NCI-H774 (cell line): ENCODE measurements at places on chromosomes 4 and X.
A peak's percentile ranks its signal among the peaks of the same experiment; 100 is the strongest.

- no peak for DNase-seq
These were observed 171.4 kb upstream of the GALNT7 start for GRCh38 chr4:172997217-172997609.

GRCh38 chrX:41733939-41734338 is 10.0 kb downstream of the GPR82 start:
- DNase-seq: no peak

- DNase-seq: no peak
These were observed 106.5 kb downstream of the TNIP2 start for GRCh38 chr4:2649604-2650114.

DNA sequence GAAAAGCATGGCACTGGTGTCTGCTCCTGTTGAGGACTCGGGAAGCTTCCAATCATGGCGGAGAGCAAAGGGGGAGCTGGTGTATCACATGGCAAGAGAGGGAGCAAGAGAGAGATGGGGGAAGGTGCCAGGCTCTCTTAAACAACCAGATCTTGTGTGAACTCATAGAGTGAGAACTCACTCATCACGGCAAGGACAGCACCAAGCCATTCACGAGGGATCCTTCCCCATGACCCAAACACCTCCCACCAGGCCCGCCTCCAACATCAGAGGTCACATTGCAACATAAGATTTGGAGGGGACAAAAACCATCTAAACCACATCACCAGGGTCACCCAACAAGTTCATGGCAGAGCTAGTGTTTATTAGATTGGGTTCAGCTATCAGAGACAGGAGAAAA is 218.7 kb upstream of the BCOR start:
- no peak for DNase-seq

GRCh38 chrX:85622635-85623034 is 243.2 kb upstream of the POF1B start:
- DNase-seq: no peak

GRCh38 chrX:12779534-12779933 is 11.7 kb upstream of the PRPS2 start:
- DNase-seq: no peak

- no peak for DNase-seq
These were observed 75.1 kb downstream of the ADGRL3 start for GRCh38 chr4:61275241-61275640.

GRCh38 chrX:48826135-48826875 is at the start of gene ERAS:
TSS of gene ERAS (plus strand) at chrX:48826513. CDS start at chrX:48829124, 2,611 bp downstream.
- DNase-seq: no peak

DNA sequence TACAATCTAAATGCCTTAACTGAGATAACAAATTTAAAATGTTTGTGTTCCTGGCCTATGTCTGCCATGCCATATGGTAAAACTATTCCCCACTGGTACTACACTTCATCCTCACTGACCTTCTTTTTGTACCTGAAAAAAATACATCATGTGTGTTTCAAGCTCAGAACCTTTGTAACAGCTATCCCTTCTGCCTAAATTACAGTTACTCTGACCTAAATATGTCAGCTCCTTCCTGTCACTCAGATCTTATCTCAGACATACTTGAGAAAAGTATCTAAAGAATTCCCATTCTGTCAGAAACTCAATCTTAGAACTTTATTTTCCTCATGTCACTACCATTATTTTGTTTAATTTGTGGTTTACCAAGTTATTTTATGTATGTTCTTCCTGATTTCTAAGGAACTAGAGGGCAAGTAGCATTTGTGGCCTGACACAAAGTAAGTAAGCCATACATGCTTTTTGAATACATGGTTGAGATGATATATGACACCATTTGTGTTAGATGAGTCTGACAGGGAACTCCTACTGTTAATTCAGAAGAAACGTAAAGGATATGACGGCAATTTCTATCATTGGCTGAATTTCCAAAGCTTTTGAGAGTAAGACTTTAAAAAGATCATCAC is 456.5 kb upstream of the NDST3 start:
- no peak for DNase-seq

GRCh38 chrX:132393485-132393884 is 95.4 kb downstream of the MBNL3 start:
- DNase-seq: no peak

GRCh38 chr4:124423160-124423559 is 289.4 kb downstream of the ANKRD50 start:
- no peak for DNase-seq

DNA sequence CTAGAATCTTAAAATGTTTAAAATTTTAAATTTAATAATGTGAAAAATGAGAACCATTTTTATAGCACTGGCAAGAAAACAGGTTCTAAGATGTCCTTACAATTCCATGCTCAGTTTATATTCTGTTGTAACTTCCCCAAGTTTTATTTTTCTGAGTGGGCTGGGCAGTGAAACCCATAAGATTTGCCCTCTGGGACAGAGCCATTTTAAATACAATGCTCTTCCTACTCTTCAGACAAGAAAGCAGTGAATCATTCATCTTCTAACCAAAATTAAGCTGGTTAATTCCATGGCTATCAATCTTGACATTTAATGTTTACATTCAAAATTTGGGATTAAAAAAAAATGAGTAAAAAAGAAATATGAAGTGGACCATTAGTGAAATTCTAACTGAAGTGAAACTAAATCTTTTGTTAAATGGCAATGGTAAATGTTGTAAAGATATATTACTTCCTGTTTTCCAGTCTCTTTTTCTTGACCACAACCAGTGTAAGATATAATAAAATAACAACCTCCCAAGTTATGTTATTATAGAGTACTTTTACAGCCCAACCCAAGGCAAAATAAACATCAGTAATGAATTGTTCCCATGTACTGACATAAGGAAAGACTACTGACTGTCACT is 37.2 kb upstream of the PTPN13 start:
- no peak for DNase-seq

GRCh38 chr4:100049872-100050271 is 99.8 kb upstream of the H2AZ1 start:
- no peak for DNase-seq

DNA sequence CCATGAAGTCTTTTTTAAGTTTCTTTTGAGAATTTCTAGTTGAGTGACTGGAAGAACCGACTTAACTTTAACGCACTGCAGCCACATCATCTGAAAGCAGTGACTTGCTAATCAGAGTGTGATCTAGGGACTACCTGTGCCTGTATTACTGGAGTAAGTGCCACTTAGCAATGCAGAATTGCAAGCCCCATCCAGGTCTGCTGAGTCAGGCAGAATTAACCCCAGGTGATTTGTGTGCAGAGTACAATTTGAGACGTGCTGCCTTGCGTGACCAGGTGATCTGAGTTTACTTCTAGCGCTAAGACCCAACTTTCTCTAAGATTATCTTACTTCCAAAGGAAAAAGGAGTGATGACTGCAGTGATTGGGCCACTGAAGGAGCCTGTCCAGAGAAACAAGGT is 85.3 kb downstream of the CLCN4 start:
- DNase-seq: no peak

DNA sequence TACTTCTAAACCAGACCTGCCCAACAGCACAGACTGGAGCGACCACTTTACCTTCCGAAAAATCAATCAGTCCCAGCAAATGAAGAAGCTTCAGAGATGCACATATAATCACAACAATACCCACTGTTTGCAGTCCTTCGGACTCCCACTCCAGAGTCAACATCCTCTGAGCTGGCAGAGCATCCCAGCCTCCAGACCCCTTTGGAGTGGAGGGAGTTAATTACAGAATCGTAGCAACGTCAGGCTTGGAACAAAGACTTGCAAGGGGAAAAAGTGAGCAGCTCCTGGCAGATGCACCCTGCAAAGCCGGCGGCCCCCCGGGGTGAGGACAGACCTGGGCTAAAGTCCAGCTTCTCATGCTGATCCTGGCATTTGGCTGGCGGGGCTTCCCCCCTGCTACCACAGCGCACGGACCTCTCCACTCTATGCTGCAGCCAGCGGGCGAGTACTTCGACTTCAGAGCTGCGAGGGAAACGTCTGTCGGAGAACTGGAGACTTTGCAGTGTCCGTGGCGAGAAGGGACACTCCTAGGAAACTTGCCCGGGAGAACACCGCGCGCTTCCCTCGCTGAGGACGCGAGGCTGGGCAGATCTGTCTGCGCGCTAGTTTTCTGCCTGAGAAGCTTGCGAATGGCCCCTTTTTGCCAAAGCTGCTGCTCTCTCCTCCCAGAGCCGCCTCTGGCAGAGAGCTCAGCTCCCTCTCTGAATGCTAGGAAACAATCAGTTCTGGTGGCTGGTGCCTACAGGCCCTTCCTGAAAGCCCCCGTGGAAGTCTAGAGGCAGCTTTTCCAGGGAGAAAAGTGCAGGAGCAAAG is 283.7 kb downstream of the PACRGL start:
- DNase-seq: peak; percentile 51

DNA sequence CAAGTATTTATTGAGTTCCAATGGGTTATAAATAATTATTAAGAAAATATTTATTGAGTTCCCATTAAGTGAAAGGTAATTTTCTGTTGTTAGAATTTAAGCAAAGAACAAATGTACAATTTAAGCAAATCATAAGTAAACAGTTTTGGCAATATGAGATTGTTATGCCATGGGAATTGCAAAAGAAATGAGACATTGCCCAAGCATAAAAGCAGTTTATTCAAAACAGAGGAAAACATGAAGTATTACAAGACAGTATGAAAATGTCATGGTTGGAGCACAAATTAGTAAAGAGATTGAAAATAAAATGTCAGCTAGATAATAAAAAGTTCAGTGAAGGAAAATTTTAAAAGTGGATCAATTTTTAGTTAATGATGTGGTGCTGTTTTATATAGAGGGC is 706.1 kb upstream of the EPHA5 start:
- no peak for DNase-seq

GRCh38 chr4:43846111-43846587 is 602.5 kb downstream of the KCTD8 start:
- DNase-seq: no peak

- no peak for DNase-seq
These were observed 722 bp upstream of the EFHC2 start for GRCh38 chrX:44344194-44344593.

GRCh38 chr4:53490965-53491622 is 100.2 kb downstream of the LNX1 start:
- DNase-seq: peak; percentile 12

DNA sequence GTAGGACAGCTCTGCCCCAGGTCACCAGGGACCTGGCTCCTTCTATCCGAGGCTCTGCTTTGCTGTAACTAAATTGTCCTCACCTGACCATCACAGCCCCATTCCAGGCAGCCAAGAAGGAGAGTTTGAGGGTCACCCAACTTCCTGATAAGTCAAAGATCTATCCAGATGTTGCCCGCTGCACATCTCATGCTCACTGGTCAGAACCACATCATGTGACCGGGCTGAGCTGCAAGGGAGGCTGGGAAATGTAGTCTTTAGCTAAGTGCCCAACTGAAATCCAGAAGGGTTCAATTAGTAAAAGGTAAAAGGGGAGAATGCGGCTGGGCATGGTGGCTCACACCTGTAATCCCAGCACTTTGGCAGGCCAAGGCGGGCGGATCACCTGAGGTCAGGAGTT is 18.4 kb downstream of the HMX1 start:
- DNase-seq: no peak

GRCh38 chrX:79079477-79079876 is 65.0 kb upstream of the GPR174 start:
- DNase-seq: no peak

DNA sequence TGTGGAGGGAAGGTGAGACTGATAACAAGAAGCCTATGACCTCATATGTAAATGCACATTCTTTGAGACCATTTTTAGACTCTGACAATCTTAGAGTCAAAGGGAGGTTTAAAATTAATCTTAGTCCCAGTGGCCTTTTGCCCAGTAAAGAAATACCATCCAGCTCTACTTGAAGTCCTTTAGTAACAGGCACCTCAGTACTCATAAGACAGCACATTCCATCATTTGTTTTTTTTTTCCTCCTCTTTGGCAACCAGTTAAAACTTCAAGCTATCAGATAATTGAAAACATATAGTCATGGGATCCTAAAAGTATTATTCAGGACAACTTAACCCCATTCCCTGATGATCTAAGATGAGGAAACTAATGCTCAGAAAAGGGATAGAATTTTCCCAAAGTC is 4.6 kb downstream of the EDA2R start:
- DNase-seq: no peak

GRCh38 chrX:56802428-56802827 is 73.4 kb downstream of the NBDY start:
- DNase-seq: no peak

DNA sequence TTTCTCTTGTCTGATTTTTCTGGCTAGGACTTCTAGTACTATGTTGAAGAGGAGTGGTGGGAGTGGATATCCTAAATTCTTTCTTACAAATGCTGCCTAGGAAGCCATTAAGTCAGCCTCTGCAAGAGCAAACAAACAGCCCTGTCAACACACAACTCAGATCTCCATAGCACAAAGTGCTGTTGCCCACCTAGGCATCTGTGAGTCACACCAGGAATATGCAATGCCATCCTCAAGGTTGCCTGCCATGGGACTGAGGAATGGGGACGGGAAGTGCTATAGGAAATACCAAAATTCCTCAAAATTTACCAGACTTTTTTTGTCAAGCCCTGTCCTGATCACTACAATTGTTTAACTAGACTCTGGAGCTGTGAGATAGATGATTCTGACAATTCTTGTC is 466.9 kb downstream of the FSTL5 start:
- no peak for DNase-seq

- no peak for DNase-seq
These were observed 31.5 kb upstream of the IL21 start for GRCh38 chr4:122652379-122652778.

- no peak for DNase-seq
These were observed 4.5 kb downstream of the NBDY start for GRCh38 chrX:56733459-56734046.

DNA sequence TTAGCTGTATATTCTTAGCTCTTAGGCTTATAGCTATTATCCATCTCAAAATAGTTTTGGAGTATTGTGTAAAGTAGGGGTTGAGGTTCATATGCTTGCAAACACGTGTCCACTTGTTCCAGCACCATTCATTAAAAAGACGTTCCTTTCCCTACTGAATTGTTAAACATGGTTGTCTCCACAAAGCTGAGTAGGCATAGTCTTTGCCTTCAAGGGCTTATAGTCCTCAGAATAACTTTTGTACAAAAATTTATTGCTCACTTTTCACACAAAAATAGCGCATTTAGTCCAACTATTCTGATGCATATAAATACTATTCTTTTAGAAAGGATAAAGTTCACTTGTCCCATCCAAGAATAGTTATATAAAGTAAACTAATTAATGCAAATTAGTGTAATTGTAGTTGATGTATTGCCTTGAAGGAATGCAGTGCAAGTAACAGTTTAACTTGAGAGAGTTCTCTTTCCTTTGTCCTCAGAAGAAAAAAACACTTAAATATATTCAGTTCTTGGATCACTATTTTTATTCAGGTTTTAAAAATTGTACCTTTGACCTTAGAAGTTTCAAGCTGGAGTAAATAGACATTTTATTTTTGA is 14.1 kb downstream of the LRIT3 start:
- no peak for DNase-seq
